NCI-H69 (cell line): ENCODE measurements at places on chromosomes 5 and 9.

DNA sequence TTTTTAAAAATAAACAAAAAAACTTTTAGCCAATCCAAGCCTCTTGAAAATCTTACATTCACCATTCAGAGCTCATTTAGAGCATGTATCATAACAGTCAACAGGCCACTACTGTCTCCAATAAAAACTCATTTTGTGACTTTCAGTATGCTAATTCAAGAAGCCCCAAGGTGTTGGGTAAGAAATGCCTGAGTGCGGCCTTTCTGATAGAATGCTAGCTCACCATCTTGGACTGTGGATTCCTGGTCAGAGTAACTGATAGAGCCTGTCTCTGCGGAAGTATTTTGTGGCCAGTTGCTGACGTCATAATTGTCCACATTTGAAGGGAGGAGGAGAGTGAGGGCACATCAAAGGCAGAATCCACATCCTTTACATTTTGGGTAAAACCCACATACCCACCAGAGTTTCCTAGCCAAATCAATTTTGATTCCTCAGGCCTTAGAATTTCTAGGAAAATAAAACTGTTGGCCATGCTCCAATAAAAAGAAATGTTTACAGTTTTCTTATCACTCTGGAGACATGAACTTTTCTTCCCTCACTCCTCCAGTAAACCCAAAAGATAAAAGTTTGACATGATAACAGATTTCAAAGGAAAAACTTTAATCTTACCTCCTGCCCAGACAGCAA is 41.1 kb upstream of the ERCC6L2 start:
- DNase-seq: no peak

- DNase-seq: no peak
Measured at GRCh38 chr9:96006296-96006879, 130.9 kb downstream of the ERCC6L2 start.

GRCh38 chr5:83299353-83299752 is 172.2 kb upstream of the VCAN start:
- DNase-seq: no peak

DNA sequence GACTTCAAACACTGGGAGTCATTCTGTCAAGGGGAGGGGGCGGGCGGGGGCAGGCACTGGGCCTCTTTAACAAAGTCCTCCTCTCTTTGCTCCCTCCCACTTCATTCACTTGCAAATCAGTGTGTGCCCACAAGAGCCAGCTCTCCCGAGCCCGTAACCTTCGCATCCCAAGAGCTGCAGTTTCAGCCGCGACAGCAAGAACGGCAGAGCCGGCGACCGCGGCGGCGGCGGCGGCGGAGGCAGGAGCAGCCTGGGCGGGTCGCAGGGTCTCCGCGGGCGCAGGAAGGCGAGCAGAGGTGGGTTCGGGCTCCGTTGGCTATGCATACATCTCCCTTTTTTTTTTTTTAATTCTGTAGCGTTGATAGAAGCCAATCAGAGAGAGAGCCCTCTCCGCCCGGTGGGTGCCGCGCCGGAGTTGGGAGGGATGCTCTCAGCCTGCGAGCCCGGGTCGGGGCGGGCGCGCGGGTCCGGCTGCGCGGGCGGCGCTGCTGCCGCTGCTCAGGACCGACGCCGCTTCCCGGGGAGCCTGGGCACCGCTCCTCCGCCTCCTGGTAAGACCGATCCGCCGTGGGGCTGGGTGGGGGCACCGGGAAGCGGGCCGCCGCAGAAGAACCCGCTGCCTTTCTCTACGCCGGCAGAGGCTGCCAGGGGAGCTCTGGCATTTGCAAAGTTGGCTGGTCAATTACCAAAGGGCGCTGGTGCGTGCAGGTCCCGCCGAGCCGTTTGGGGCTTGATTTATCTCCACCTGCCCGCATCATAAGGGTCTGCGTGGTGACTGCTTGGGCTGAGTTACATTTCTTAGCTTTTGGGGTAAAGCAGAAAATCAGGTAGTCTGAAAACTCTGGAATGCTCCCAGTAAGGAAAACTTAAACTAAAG is at the start of gene CDH6:
TSS of gene CDH6 (plus strand) at position 96 of the 877 bp plus-strand sequence. CDS start 73,788 bp downstream, outside the sequence.
- peak; percentile 97 for DNase-seq

GRCh38 chr9:1538301-1538700 is 476.8 kb upstream of the SMARCA2 start:
- DNase-seq: peak; percentile 56

- no peak for DNase-seq
Measured at GRCh38 chr5:141421489-141421855, 621 bp downstream of the PCDHGA11 start.

- no peak for DNase-seq
Measured at GRCh38 chr9:114290561-114290986, 32.3 kb upstream of the ORM1 start.

DNA sequence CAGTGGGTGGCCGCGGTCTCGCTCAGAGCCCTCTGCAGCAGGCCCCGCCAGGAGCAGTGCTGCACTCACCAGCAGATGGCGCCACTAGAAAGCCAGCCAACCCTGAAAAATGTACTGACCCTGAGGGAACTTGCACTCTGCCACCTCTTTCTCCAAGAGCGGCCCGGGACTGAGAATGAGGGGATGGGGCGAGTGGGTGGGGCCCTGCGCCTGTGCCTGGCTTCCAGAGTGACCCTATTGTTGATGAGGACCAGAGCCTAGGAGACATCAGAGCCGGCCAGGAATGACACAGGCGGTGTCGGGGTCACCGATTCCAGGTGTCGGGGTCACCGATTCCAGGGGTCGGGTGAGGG is 2.9 kb upstream of the IL17B start:
- DNase-seq: peak; percentile 62

- DNase-seq: peak; percentile 20
Measured at GRCh38 chr5:58241389-58241788, 218.5 kb downstream of the PLK2 start.

DNA sequence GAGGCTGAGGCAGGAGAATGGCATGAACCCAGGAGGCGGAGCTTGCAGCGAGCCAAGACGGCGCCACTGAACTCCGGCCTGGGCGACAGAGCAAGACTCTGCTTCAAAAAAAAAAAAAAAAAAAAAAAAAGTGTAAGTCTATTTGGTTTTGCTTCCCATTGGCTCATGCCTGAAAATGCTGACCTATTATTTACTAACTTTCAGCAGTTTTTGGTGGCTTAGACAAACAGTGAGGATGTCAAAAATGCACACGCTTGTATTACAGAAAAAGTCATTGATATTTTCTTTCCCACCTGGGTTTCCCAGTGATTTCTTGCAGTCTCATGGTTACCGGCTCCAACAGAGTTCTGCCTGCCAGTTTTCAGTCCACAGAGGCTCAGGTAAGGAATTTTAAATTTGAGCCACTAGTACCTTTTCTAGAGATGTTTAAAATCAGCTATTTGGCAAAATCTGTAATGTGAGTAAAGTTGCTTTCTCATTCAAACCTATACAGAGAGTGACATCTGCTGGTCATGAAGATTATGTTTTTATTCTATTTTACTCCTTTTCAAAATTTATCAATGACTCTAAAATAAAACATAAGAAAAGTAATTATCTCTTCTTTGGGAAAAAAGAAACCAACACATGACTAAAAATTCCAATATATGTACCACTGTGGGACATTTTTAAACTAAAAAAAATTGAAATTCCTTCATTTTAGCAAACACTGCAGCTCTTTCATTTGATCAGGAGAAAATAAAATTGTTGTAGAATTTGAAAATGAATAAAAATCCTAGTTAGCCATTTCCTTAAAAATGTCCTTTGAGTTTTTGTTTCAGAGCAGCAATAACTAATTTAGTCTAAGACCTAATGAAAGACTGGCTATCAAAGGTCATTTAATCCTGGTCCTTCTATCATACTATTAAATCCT is 8.8 kb downstream of the FAM200C start:
- DNase-seq: peak; percentile 48

GRCh38 chr9:18208166-18209059 is 265.5 kb upstream of the ADAMTSL1 start:
- DNase-seq: peak; percentile 81

DNA sequence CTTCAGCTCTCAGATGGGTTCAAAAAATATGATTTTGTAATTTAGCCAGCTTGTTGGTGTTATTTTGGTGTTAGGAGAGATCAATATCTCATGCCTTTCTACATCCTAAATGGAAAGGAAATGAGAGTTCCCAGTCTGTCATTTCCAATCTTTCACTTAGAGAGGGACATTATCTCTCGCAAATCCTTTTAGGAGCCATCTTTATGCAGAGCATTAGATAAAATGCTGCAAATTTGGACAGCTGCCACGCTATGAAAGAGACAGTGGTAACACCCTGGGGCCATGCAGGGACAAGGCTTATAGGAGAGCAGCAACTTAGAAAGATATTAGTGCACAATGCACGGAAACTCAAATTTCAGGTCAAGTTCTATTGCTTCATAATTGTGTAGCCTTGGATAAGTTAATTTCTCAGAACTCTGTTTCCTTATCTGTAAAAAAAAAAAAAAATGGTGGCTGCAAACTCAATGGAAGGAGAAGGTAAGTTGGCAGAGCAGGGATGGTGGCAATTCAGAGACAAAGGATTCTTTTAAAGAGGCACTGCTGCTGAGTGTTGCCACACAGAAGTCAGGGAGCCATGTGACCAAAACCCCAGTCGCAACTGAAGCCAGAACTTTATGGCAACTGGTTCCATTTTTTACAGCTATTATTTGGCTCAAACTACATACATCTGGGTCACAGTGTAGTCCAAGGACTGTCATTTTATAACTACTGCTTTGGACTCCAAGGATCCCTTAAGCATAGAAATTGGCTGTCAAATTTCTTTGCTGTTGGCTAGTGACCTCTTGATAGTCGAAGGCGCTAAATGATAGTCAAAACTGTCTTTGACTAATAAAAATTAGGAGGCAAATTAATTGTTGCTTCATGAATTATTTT is 210.2 kb downstream of the FRMD3 start:
- DNase-seq: peak; percentile 39

- DNase-seq: no peak
Measured at GRCh38 chr9:12843735-12844134, 68.9 kb downstream of the LURAP1L start.

DNA sequence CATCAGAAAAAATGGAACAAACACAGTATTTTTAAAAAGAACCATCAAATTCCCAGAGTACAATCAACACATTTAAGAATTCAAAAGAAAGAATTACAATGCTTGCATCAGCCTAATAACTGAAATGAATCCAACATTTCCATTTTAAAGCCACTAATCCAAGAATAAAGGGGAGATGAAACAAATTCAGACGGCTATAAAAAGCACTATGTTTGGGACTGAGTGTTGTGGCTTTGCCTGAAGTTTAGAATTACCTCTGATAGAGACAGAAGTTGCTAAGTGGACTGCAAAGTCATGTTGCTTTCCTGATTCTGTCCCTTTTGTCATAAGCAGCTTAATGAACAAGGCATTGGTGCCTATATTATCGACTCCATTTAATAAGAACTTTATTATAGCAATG is 135.4 kb upstream of the RGMB start:
- DNase-seq: peak; percentile 33

- DNase-seq: peak; percentile 59
Measured at GRCh38 chr5:149228618-149229297, 42.9 kb upstream of the AFAP1L1 start.

- no peak for DNase-seq
Measured at GRCh38 chr5:150789943-150790611, 11.5 kb downstream of the SMIM3 start.

DNA sequence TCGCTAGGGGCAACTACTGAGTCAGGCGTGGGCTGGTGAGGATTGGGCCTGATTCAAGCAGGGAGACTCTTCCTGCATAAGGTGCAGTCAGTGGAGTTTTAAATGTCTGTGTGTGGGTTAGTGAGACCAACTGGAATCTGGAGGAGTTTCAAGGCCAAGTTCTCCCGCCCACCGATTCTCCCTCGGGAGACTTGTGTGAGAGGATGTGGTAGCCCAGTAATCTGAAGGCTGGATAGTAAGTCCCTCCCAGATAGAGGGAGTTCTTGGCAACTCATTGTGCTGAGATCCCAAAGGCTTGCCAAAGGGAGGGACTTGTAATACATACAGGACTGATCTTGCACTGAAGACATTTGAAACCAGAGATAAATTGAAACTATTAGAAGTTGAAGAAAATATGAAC is 51.8 kb downstream of the WDR36 start:
- DNase-seq: peak; percentile 49

DNA sequence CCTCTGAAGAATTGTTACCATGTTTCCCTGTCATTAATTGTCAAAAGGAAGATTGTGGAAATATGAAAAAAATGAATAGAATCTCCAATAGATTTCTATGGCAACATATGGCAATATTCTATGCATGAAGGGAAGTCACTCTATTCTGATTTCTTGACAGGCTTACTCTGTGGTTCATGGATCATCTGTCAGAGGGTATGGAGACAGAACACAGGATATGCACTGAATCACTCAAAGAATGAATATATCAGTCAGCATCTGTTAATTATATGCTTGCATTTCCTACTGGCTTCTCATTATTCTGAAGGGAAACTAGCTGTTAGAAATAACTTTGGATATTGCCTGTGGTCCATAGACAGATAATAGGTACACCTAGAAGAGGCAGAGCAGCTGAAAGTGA is 918.9 kb downstream of the DTWD2 start:
- peak; percentile 78 for DNase-seq

DNA sequence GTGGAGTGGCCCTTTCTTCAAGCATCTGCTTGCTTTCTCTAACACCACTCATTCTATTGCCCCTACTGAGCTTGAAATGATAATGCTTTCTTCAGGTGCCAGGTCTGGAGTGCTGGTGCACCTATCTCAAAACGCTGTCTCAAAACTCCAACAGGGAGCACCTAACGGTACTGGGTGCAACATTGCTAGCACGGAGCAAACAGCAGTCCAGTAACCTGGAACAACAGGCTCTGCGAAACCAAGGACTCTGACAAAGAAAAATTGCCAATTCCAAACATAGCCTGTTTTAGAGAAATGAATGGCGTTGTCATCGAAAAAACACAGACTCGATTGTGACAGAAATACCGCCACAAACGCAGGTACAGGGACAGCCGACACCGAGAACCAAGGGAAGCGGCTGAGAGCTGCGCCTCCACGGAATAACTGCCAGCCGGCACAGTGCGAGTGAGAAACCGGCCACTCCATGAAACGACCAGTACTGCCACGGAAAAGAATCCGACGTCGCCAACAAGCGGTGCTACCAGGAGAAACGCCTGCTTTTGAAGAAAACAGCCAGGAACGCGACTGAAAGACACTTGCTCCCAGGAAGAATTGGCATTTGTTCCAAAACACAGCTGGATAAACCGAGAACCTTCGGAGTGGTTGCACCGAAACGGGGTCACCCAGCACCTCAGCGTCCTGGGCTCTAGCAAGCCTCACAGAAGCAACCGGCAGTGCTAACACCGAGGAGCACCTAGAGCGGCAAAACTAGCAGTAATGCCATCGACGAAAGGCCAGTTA is 3.1 kb downstream of the ANXA2R start:
- no peak for DNase-seq

DNA sequence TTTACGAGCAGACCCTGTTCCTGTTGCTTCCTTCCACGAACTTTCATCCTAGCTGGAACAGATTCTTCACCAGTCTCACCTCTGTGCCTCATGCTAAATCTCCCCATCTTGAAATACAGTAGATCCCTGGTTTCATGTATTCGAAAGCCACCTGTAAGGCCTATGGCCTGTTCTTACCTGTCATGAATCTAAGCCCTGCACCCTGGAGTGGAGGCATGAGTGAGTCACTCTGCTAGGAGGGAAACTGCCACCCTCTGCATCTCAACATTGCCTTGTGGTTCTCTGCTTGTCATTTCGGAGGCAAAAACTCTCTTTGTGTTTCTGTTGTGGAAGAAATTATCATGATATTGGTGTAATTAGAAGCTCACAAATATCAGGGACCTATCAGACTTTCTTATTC is 320.0 kb downstream of the ENC1 start:
- DNase-seq: no peak
